Activated naive CD8-positive, alpha-beta T cell treated with anti-CD3 and anti-CD28 coated beads, Interleukin-2, amount 50 U/mL, for 24 hours (primary cell): ENCODE measurements at places on chromosomes 13 and 19.

DNA sequence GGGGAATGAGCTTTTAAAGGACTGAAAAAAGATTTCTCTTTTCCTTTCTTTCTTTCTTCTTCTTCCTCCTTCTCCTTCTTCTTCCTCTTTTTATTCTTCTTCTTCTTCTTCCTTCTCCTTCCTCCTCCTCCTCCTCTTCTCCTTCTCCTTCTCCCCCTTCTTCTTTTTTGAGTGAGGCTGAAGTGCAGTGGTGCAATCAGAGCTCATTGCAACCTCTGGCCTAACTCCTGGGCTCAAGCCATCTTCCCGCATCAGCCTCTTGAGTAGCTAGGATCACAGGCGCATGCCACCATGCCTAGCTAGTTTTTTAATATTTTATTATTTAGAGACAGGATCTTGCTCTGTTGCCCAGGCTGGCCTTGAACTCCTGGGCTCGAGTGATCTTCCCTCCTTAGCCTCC, 120.9 kb upstream of the KL start:
- DNase-seq: no peak

- no peak for DNase-seq
These were observed 103.6 kb downstream of the STK24 start for GRCh38 chr13:98473135-98473787.

DNA sequence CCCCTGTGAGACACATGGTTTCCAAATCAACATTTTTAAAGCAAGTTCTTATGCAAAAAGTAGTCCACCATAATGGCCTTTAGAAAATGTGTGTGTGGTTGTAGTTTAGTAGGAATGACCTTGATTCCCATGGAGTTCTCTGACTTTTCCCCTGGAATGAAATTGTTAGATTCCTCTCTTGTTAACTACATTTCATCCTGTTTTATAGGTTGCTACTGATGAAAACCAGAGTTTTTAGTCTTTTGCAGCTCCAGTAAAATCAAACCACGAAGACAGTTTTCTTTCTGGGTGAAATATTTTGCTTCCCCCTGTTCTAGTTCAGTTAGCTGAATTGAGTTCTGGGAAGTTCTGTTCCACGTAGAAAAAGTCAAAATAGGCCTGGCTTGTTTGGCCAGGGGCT, 107.7 kb downstream of the RAB20 start:
- no peak for DNase-seq

DNA sequence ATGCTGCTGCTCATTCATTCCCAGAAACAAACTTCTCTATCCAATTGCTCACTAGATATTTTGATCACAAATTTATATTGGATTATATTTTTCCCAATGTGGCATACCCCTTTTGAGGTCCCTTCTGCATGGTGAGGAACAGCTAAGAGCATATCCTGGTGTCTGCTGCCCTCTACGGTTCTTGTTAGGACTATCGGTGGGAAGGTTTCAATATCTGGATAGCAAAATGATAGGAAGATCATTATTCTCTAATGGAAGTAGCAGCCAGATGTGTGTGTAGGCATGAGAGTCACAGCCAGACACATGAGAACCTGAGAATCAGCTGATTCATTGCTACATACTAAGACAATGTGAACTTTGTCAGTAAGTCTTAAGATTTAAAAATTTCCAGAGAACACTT, 1422.4 kb upstream of the MIR17HG start:
- no peak for DNase-seq

DNA sequence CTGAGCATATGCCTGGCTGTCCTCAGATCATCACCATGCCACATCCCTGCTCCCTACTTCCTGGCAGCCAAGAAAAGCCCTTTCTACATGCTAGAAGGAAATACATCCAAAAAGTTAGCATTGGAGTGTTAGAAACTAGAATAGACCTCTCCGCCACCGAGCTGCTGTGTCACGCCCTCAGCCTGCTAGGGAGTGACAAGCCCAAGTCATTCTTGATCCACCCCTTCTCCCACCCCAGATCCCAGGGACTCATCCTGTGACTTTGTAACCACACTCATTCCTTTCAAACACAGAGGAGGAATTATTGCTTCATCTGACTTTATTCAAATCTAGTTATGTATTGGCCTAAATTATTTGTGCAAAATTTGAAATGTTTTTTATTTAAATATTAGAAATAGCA, 45.3 kb downstream of the POLR1D start:
- DNase-seq: no peak

GRCh38 chr19:54317108-54317964, 4.4 kb upstream of the LILRA5 start:
- no peak for DNase-seq

GRCh38 chr13:41465241-41465847, 8.0 kb downstream of the RGCC start:
- peak; percentile 84 for DNase-seq

- no peak for DNase-seq
These were observed 2859.0 kb upstream of the PCDH20 start for GRCh38 chr13:64274481-64275217.

DNA sequence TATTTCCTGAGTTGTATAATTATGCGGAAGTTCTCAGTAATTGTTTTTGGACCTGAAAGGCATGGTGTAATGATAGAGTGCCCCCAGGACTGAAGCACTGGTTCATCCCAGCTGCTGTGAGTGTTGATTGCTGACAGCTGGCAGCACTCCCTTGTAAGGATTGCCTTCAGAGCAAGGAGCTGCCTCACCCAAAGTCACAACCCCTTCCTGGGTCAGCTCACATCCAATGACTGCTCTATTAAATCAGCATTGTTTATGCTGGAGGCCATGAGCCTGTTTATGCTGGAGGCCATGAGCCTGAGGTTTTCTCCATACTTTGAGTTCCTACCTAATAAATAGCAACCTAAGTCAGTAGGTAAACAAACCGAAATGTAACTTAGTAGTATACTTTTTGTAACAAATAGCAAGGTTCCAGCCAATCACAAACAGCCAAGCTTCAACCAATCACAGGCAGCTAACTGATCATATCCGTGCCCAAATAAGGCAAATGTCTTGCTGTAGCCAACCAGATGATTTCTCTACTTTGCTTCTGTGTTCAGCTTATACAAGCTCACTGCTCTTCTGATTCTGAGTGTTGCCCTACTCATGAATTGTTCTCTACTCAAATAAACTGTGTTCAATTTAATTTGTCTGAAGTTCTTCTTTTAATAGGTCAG, 11.7 kb upstream of the SPACA6 start:
- DNase-seq: no peak
